ENCODE measurements at places on chromosomes 12 and 14. TPM values are rescaled to one million over a fixed set of nuclear protein-coding genes. Genes with fewer than 3 reads are reported as not detected.

AMN gene
- 6.7 TPM for total RNA-seq

TPPP2 gene
- not detected for total RNA-seq

COX8C gene
- not detected for total RNA-seq

- peaks cover 4% of the 10 kb centered on the region for H3K4me1 ChIP-seq
- no peak for DNase-seq
- H3K27me3 ChIP-seq: no peaks in the 10 kb centered on the region
- no peak overlapping the region for H3K27ac ChIP-seq
- H3K36me3 ChIP-seq: no peaks in the 10 kb centered on the region
Measured at GRCh38 chr14:94400422-94400841, 12.0 kb upstream of the SERPINA1 start.

All from A673 (cell line).